ENCODE measurements at places on chromosomes 7 and 10.

- DNase-seq = no peak
These were observed 103.9 kb downstream of the CTBP2 start for GRCh38 chr10:125056161-125057132.

DNA sequence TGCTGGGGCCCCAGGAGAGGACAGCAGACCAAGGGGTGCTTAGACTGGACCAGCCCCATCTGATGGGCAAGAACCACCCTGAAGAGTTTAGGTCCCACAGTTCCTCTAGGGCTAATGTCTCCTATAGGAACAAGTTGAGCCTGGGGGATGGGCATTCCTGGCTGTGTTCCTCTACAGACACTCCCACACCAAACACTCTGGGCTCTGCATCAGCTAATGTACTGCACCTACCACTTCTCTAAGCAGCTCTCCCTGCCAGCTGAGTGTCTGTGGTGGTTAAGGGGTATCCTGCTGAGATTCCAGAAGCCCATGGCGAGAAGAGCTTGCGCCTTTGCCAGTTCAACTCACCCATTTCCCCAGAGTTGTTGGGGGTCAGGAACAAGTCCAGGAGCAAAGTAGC lies 284.1 kb upstream of the CSTF2T start:
- no peak for DNase-seq

- no peak for DNase-seq
These were observed 80.0 kb upstream of the STEAP1B start for GRCh38 chr7:22579961-22580360.

- no peak for DNase-seq
These were observed 186.7 kb upstream of the LYZL2 start for GRCh38 chr10:30816159-30816819.

- DNase-seq = no peak
These were observed 290.2 kb upstream of the SP4 start for GRCh38 chr7:21137640-21138039.

DNA sequence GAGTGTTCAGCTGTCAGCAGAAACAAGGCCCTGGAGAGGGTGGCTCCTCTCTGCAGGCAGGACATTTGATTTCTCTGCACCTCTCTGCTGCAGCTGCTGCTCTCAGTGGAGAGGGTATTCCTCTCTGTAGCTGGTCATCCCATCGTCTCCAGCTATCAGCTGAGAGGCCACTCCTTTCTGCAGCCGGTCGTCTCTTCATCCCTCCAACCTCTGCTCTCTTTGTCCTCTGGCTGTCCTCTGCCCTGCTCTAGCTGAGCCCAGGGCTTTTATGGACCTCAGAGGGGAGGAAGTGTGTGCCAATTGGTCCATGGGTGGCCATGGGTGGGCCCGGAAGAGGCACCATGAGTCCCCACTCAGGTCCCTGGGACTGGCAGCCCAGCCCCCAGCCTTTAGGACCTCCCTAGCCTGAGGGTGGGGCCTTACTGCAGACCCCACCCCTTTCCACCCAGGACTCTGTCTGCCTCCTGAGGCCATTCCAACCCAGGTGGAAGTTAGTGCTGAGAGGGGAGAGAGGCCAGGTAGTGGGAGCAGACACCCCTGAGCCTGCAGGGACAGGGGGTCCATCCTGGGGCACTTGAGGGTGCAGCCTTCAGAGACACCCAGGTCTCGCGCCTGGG lies 26.2 kb upstream of the CDCA7L start:
- no peak for DNase-seq

DNA sequence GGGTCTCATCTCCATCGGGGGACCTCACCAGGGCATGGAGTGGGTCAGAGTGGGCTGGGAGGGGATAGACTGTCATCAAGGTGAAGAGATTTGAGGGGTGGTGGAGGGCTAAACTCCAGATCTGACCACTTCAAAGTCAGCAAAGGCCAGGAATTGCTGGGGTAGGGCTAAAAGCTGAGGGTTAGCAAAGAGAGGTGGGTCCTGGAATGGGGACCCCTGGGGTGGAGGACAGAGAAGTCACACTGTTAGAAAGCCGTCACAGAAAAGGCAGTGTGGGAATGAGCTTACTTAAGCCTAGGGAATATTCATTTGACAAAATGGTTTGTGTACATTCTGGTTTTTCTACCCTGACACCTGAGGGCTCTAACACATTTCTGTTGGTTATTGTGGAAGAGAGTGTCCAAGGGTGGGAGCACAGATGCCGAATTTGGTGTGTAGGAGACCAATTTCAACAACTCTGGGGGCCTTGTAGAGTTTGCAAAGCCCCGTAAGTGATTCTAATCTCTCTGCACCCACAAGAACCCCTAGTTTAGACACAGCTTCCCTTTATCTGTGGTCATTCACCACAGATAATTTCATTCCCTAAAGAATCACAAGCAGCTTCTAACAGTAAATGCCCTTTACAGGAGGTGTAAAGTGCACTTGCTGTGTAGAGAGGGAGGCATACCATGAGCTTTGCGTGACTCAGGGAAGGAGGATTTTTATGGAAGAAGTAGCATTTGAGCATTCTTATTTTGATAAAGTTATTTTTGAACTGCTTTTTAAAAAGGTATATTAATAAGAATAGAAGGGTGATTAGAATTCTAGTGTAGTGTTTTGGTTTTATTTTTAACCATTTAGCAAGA lies 6.4 kb downstream of the FBH1 start:
- no peak for DNase-seq

DNA sequence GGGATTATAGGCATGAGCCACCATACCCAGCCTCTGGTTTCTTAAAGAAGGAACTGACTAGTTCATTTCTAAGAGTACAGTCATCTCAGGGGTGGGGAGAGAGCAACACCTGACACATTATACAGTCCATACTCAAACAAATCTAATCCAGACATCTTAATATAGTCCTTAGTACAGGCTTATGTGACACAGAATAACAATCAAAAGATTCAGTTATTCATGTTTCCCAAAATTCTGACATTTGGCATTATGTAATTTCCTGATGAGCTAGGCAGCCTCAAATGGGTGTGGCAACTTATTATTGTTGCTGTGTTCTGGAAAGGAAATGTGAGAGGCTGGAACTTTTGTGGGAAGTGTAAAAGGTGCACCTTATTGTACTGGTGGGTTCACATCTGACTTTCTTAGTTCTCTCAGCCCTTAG lies 116.3 kb downstream of the WDFY4 start:
- no peak for DNase-seq

GRCh38 chr7:6294839-6295238 lies 22.4 kb upstream of the CYTH3 start:
- no peak for DNase-seq

- DNase-seq = no peak
These were observed 42.6 kb upstream of the DLG5 start for GRCh38 chr10:77969114-77969513.

- DNase-seq = no peak
These were observed 715 bp upstream of the MUC12 start for GRCh38 chr7:100968650-100969049.

GRCh38 chr10:10865303-10865702 lies 152.4 kb upstream of the CELF2 start:
- DNase-seq = no peak

All from GM18507 (cell line).